ENCODE measurements at places on chromosomes 5 and 9.

- no peak for DNase-seq
These were observed 93.2 kb upstream of the RUSC2 start for GRCh38 chr9:35396560-35397215.

- DNase-seq, result no peak
These were observed 167.0 kb downstream of the MED27 start for GRCh38 chr9:131912671-131913070.

DNA sequence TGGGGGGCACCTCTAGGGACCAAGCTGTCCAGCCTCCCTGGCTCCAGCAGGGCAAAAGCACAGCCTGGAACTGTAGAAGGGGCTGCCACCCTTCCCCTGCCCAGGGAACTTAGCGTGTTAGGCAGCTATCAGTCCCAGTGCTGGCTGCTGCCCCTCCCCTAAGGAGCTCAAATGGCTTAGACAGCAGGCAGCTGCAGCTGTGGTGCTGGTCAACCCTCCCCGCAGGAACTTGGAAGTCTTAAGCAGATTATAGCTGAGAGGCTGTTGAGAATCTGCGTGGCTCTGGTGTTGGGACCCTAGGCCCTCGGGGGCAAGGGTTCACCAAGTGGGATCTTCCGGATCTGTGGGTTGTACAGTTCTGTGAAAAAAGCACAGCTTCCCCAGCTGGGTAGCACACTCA is 536.5 kb upstream of the CDH10 start:
- no peak for DNase-seq

- DNase-seq, result no peak
These were observed 4.4 kb downstream of the ATP10B start for GRCh38 chr5:160847526-160848085.

DNA sequence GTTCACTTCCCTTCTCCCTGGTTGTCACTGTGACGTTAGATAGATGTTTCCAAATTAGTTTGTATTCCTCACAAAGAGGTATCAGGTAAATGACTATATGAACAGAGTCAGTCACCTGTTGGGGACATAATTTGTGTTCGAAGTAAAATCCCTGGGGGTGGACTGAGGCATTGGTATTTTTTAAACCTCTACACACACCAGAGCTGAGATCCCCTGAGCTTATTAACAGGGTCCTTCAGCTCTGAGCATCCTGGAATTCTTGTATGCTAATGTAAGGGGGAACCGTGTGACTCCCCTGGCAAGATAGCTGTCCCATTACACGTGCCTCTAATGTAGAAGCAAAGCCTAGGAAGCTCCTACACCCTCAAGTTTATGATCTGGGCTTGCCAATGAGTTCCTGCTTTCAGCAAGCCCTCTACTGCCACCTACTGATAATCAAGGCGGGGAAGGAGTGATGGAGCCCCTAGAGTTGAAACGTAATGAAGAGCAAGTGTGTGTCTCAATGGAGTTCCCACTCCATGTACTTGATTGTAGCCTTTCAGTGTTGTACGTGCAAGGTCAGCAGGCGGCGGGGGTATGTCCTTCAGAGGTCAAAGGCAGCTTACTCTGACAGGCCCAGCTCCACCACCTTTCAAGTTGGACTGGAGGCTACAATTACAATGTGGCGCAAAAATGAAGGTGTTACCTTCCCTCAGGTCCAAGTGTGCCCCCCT is 14.4 kb downstream of the PRKACG start:
- DNase-seq, result peak; percentile 21

GRCh38 chr9:122444041-122444733 is 33.5 kb downstream of the OR1J1 start:
- DNase-seq, result peak; percentile 42

GRCh38 chr5:159458217-159458711 is 128.0 kb upstream of the IL12B start:
- DNase-seq, result no peak

- DNase-seq, result no peak
These were observed 244.1 kb downstream of the ELAVL2 start for GRCh38 chr9:23581931-23582330.

- no peak for DNase-seq
These were observed 367.7 kb downstream of the CDK5RAP2 start for GRCh38 chr9:120212153-120212852.

DNA sequence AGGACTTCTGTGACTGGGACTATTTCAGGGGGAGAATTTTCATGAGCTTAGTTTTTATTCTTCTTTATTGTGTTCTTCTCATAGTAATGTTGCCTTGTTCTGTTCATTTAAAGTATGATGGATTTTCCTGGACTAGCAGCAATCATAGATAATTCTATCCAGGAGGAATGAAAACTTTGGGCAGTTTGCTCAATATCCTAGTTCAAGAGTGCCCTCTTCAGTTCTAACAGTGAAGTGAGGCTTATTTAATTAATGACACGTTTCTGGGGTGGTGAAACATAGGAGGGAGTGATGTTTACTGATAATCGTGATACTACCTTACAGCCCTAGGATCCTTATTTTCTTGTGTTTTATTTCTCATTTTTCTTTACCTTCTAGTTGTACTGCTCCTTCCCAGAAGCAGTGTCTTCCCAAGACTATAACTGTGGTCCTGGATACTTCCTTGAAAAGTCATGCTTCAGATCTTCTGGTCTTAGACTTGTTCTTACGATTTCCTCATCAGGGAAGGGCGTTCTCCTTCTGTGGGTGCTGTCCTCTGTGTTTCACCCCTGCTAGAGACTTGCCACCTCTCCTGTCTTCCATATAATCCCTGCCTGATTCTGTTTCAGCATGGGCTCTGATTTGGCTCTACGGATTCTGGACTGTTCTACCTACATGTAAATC is 57.4 kb downstream of the CFAP95 start:
- DNase-seq, result peak; percentile 15

DNA sequence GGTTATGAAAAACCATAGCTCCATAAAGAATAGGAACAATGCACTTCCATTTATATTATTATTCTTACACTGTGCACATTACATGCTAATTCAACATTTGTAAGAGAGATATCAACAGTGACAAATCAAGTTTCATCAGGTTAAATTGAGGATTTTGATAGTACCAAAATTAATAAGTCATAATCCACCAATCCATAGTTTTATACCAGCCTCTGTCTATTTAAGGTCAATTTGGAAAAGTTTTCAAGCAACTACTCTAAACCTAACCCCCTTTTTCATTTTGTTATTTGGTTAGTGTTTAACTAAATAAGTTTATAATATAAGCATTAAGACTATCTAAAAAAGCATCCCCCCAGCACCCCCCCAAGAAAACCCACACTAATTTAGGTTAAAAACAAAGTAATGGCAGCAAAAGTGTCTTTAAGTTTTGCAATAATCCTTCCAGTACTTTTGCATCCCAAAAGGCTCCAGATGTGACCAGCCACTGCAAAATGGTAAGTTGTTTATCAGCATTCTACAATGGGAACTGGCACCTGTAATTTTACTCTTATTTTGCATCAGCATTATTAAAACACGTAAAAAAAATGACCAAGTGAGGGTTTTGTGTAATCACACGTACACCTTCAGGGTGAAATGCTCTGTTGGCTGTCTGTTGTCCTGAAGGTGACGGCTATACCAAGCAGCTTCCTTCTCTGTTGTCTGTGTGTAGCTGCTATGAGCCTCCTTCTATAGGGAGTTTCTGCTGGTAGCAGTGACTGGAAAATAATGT is 36.8 kb upstream of the SSBP2 start:
- DNase-seq, result peak; percentile 70

DNA sequence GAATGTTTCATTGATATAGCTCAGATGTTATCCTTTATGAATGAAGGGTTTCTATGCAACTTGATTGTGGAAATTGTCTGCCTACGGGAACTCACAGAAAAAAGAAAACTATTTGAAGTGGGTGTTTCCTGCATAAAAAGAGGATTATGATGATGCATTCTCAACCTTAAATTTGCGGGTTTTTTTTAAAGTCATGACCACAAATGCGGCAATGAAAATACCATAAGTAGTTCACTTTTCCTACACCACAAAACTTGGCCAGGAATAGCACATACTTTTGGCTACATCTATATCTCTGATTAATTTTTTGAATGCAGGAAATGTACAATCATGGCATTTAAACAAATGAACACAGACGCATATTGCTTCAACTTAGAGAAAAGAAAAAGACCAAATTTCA is 754.7 kb downstream of the DTWD2 start:
- peak; percentile 80 for DNase-seq

DNA sequence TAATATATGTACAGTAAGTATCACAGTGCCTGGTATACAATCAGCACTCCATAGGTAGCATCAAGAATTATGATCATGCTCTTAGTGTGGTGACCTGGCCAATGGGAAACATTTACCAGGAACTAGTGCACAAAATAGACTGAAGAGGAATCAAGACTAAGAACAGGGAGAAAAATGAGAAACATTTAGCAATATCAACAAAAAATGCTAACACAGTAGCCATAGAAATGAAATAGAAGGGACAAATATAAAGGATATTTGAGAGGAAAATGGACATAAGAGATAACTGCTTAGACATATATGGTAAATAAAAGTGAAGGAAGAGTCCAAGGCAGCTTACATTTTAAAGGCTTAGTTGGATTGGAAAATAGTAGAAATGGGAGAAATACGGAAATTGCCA is 16.5 kb upstream of the SPATA9 start:
- no peak for DNase-seq

DNA sequence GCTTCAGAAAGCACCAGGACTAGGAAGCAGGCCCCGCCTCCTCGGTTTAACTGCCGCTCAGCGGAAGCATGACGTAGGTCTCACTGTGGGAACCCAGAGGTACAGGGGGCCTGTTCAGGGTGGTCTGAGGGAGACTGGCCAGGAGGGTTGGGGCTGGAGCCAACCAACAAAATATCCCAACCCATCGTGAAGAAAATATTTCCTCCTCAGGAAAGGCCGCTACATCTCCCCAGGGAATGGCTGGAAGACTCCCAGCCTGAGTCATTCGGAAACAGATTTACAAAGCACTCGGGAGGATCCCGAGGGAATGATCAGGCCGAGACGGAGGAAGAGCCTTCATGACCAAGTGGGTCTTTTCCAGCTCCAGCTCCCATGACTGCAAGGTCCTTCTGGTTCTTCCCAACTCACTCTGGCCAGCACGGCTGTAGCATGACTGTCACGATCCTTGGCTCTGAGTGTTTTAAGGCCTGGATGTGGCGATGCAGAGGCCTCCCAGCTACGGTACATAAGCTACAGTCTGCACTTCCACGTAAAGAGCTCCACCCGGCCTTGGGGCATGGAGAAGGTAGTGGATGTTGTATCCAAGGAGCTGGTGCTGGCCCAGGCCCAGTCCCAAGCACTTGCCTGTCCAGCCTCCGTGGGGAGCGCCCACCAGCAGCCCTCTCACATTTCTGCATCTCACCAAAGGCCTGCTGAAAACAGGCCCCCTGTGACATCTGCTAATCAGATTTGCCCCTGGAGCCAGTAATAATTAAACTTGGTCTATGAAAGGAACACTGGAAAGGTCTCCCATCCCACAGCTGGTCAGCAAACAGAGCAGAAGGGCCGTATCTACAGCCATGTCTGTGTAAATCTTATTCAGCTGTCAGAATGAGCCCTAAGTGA is 100.6 kb downstream of the LHFPL2 start:
- peak; percentile 89 for DNase-seq

- no peak for DNase-seq
These were observed 4.5 kb upstream of the CD274 start for GRCh38 chr9:5445886-5446285.

- no peak for DNase-seq
These were observed 136.8 kb downstream of the ASTN2 start for GRCh38 chr9:117278020-117278419.

- no peak for DNase-seq
These were observed 515.2 kb upstream of the ZNF608 start for GRCh38 chr5:125261505-125262250.

GRCh38 chr9:82495884-82496777 is 507.6 kb downstream of the SPATA31D1 start:
- no peak for DNase-seq

DNA sequence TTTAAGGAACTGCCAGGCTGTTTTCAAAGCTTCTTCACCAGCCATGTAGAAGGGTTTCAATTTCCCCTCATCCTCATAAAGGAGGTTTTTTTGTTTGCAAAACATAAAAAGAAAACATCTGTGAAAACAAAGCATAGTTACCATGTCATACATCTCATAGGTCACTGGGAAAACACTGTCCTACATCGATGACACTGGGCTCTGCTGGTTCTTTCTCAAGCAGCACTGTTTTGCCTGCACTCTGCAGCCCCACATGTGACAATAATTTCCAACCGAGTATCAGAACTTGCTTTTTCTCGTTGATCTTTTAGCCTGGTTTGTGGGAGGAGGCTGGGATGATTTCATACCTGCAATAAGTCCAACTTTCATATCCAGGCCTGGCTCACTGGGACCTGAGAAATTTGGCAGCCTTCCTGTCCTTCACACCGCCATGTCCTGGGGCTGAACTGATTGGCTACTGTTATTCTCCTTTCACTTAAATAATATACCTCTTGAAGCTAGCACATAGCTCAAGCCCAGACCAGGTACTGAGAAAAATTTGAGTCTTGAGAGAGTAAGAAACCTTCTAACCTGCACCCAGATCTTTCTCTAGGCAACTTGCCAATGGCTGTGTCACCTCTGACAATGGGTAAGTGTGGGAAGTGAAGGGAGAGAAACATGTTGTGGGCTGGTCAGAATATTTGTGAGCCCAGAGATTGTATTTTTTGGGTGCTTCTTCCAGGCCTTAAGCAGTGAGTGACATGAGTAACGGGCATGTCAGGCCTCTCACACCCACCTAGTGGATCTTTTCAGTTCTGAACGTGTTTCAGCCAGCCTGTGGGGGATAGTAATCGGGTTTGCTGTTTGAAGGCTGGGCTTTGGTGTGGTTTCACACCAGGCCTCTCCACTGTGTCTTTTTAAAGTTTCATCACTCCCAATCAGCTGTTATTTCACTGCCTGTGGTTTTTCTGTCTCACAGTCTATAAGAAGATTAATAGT is 502.8 kb downstream of the NTRK2 start:
- no peak for DNase-seq

- DNase-seq, result no peak
These were observed 984 bp upstream of the DOK3 start for GRCh38 chr5:177510567-177511053.

GRCh38 chr9:15191378-15191777 is 115.6 kb downstream of the TTC39B start:
- DNase-seq, result no peak

DNA sequence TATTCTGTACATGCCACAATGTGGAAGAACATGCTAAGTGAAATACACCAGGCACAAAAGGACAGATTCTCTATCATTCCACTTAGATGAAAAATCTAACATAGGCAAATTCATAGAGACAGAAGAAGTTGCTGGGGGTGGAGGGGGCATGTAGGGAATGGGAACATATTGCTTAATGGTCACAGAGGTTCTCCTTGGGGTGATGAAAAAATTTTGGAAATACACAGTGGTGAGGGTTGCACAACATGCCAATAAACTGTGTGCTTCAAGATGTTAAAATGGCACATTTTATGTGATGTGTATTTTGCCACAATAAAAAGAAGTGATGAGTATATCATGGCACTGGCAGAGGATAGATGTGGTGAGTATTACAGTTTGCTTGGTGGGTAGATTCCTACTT is 111.9 kb downstream of the SUSD1 start:
- no peak for DNase-seq
